ENCODE measurements at places on chromosomes 2 and 18.

DNA sequence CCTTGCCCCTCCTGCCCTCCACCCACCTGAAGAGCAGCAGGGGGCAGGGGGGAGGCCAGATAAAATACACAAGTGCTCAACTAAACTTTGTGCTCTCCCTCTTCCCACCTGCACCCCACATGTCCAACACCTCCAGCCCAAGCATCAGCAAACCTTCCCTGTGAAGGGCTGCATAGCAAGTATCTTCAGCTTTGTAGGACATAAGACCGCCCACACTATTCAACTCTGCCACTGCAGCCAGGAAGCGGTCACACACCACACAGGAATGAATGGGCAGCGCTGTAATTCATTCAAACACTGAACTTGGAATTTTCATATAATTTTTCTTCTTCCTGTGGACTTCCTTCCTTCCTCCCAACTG is 27.5 kb downstream of the TFCP2L1 start:
- DNase-seq: no peak

GRCh38 chr2:46644690-46645385 is 165.5 kb downstream of the TMEM247 start:
- no peak for DNase-seq

DNA sequence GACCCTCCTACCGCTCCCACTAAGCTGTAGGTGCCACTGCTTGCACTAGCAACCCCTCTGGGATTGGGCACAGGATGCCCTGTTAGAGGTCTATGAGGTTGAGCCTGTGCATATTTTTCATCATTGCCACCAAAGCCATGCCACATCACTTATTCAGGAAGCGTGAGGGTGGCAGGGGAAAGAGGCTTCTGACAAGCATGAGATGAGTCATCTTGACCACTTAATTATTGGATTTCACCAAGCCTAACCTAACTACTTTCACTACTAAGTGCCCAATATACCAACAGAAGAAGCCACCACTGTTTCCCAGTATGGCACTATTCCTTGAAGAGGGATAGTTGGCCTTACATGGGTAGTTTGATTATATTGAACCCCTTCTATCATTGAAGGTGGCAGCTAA is 181.3 kb upstream of the EPHA4 start:
- no peak for DNase-seq

DNA sequence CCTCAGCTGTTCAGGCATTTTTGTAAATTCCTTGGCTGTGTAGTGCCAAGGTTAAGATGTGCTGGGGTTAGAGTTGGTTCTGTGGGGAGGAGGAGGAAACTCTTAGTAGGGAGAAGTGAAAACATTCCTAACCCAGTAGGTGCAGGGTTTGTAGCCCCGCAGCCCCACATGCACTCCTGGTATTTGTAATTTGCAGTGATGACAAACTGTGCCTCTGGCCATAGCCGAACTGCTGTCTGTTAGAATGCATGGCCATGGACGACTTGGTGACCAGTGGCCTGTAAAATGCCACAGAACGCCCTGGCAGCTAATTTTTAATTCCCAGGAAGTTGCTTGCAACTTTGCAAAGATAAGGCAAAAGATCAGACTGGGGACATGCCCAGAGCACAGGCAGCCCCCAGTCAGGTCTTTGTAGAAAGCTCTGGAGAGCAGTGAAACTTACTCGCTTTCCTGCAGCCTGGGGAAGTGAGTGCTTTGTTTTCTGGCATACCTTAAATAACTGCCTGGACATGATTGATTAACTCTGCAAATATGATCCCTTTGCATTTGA is 38.4 kb downstream of the LYPD6B start:
- DNase-seq: no peak

DNA sequence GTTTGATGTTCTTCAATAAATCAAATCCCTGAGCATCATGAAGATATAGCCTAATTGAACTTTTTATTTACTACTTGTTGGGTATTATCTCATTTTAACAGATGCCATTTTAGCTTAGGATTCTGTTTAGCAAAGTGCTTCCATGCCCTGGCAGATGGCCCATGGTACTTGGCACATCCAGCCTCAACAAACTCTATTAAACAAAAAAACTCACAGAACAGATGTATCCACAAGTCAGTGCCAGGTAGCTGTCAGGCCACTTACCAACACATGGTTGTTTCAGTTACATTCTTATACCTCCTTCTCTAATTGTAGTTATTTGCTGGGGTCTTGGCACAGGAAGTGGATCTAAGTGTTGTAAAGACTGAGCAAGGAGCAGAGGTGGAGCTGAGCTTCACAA is 29.6 kb downstream of the GAD1 start:
- DNase-seq: no peak

GRCh38 chr2:6828299-6828584 is 37.5 kb downstream of the CMPK2 start:
- DNase-seq: no peak

DNA sequence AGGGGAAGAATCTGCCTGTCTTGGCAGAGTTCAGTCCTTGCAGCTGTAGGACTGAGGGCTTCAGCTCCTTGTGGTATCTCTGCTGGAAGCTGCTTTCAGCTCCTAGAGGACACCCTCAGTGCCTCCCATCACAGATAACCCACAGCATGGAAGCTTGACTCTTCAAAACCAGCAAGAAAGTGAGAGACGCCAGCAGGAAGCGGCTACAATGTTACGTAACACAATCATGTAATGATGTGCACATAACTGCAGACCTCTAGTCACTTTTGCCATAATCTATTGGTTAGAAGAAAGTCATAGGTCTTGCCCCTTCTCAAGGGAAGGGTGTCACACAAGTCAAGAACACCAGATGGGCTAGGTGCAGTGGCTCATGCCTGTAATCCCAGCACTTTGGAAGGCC is 69.1 kb upstream of the AFF3 start:
- DNase-seq: no peak
